Fibroblast of skin of left biceps (primary cell): ENCODE measurements at places on chromosomes 4 and X.

- DNase-seq = no peak
These were observed 65.2 kb upstream of the SLC7A11 start for GRCh38 chr4:138307319-138307718.

- no peak for DNase-seq
These were observed 18.8 kb upstream of the SASH3 start for GRCh38 chrX:129760981-129761380.

- no peak for DNase-seq
These were observed 81.7 kb downstream of the HS6ST2 start for GRCh38 chrX:132876523-132877338.

DNA sequence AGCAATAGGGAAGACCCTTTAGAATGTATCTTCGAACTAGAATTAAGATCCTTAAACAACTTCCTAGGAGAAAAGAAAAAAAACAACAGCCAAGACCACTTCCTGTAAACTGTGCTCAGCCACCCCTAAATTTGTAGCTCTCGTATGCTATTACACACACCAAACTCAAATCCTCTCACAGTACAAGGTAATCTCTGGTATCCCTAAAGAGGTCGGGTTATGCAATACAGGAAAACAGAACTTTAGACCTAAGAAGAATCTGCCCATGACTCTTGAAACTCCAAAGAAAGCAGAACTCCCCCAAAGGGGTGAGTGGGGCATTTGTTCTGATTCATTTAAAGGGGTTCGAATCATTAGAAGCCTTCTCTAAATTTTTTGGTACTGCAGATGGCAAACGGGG, 170.9 kb upstream of the CASK start:
- DNase-seq = no peak

DNA sequence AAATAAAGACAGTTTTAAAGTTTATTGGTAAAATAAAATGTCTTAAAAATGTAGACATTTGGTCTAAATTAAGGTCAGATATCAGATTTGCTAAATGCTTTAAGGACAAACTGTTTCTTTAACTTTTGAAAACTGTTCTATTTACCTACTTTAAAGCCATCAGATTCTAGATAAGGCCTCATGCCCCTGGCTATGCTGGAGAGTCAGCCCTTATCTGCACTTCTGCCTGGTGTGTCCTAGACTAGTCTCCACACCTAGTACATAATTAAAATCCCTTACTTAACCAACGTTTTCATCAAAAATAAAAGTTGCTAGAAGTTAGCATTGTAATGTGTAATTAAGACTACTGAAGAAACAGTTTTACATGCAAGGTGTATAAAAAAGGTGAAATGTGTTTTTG, 25.6 kb downstream of the HSD17B11 start:
- no peak for DNase-seq

DNA sequence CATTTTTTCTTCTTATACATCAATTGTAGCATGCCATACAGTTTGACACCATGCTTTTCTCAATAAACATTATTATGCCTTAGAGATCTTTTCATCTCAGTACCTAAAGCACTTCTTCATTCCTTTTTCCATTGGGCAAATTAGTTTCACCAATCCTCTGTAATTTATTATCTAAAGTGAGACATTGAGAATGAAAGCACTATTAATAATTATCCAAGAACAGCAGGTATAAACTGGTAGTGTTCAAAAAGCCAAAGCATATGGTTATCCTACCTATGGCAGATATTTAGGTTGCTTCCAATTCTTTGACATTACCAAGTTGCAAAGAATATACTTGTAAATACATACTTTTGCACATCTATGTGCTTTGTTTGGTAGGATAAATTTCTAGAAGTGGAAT, 15.6 kb downstream of the LAMTOR3 start:
- no peak for DNase-seq

GRCh38 chr4:169698331-169698730, 59.4 kb downstream of the HPF1 start:
- no peak for DNase-seq

DNA sequence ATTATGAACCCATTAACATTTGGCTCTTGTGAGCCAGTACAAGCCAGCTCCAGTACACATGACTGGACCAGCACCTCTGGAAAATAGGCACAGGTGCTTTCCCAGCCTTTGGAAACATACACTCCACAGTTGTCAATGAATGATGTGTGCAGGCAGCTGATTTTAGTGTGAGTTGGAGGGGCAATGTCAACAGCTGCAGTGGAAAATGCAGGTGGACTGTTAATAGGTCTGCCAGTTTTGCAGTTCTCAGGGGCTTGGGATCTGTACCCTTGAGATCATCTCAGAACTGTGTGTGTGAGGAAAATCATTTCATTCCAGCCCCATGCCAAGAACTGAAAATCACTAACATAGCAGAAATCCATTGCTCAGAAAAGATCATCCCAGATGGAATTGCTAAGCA, 81.7 kb upstream of the CHRDL1 start:
- DNase-seq = no peak

GRCh38 chrX:120242813-120243212, 7.8 kb upstream of the ZBTB33 start:
- DNase-seq = no peak

GRCh38 chr4:602559-602942, 22.8 kb upstream of the PDE6B start:
- DNase-seq = no peak

DNA sequence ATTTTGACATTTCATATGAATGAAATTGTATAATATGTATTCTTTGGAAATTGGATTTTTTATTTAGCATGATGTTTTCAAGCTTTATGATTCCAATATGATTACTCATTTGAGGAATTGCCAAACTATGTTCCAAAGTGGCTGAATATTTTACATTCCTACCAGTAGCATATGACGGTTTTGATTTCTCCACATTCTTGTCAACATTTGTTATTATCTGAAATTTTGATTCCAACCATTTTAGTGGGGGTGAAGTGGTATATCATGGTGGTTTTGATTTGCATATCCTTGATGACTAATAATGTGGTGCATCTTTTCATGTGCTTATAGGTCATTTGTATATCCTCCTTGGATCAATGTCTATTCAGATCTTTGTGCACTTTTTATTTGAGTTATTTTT, 2.6 kb upstream of the BEX1 start:
- no peak for DNase-seq

GRCh38 chrX:11888421-11888820, 130.4 kb downstream of the MSL3 start:
- DNase-seq = no peak

GRCh38 chr4:37666625-37667071, 19.5 kb downstream of the RELL1 start:
- DNase-seq = peak; percentile 39

DNA sequence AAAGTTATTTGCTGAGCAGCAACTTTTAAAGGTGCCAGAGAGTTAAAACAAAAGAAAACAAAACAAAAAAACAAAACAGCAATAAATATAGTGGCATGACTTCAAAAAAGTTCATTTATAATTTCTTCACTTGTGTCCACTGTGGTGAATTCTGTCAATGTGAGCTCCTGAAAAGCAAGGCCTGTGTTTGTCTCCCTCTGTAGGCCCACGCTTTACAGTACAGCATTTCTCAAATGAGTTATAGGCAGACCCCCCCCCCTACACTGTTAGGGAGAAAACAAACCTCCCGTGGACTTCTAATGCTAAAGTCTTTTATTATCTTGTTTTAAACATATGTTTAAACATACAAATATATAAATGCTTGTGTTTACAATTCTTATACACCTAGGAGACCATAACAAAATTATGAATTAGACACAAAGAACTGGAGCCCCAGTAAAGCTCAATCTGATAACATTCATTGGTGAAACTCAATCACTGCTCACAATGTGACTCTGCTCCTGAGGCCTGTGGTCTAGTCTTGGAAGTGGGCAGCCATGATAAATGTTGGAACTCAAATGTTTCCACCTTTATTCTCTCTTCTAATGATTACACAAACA, 47.0 kb upstream of the SCOC start:
- DNase-seq = peak; percentile 17

DNA sequence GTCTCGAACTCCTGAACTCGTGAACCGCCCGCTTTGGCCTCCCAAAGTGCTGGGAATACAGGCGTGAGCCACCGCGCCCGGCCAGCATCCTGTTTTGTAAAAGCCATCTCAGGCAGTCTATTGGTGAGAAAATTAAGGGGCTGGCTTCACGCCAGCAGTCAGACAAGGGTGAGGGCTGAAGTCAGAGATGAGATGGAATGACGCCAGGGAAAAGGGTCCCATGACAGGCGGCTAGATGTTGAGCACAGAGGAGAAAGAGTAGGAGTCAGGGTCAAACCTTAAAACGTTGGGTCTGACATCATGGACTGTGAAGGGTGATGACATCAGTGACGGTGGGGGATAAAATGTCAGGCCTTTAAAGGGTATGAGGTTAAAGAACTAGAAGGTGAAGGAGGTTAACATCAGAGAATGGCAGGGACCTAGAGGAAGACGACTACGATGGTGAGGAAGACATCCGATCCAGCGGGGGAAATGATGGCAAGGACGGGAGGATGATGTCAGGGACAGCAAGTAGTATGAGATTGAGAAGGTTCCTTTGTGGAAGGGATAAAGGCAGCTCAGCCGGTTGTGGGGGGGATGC, 504 bp upstream of the RBM3 start:
- no peak for DNase-seq

DNA sequence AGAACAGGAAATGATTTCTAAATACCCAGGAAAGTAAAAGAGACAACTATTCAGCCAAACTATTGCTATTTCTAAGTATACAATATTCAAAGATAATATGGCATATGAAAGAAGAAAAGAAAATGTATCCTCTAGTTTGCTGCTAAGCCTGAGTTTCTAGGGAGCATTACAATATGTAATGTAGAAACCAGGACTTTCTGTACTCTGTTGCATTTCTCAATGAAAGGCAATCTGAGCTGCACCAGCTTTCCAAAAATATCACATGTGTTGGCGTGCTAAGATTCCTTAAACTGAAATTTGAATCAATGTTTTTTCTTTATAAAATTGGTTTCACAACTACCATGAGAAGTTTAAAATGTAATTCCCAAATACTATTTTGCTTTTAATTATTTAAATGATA, 129.6 kb downstream of the ANK2 start:
- no peak for DNase-seq

- DNase-seq = no peak
These were observed 10.1 kb upstream of the SASH3 start for GRCh38 chrX:129769467-129770154.

GRCh38 chr4:76957004-76957738, 7.6 kb downstream of the SEPTIN11 start:
- no peak for DNase-seq

DNA sequence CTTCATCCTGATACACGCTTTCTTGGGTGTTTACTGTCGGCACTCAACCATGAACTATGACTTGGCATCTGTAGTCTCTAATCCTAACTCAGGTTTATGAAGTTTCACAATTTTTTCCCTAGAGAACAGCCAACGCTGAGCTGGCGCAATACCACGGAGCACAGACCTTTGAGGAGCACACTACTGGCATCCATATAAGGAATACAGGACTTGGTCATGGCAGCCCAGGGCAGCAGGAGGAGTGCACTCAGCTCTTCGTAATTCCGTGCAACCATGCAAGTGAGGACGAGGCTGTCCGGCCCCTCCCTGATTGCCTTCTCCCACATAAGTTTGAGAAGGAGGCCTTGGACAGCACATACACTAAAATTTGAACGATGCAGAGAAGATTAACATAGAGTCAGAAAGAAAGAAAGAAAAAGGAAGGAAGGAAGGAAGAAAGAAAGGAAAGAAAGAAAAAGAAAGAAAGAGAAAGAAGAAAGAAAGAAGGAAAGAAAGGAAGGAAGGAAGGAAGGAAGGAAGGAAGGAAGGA, 41.0 kb upstream of the PDLIM5 start:
- DNase-seq = no peak

DNA sequence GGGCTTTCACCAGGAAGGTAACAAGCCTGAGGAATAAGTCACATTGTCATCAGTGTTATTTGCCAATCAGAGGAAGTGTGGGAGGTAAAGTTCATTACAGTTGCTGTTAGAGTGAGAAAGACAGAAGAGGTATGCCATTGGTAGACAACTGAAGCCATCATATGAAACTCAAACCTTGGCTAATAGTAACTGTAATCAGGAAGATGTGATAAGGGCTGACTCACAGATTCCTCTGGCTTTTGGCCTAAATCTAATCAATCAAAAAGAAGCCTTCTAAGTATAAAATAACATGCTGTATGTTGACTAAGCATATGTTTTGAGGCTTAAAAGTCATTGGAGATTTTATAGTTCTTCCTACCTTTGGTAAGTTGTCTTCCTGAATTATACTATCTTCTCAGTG, 242.8 kb downstream of the PCDH7 start:
- DNase-seq = no peak

- DNase-seq = no peak
These were observed 6.4 kb upstream of the BRWD3 start for GRCh38 chrX:80816051-80816450.

DNA sequence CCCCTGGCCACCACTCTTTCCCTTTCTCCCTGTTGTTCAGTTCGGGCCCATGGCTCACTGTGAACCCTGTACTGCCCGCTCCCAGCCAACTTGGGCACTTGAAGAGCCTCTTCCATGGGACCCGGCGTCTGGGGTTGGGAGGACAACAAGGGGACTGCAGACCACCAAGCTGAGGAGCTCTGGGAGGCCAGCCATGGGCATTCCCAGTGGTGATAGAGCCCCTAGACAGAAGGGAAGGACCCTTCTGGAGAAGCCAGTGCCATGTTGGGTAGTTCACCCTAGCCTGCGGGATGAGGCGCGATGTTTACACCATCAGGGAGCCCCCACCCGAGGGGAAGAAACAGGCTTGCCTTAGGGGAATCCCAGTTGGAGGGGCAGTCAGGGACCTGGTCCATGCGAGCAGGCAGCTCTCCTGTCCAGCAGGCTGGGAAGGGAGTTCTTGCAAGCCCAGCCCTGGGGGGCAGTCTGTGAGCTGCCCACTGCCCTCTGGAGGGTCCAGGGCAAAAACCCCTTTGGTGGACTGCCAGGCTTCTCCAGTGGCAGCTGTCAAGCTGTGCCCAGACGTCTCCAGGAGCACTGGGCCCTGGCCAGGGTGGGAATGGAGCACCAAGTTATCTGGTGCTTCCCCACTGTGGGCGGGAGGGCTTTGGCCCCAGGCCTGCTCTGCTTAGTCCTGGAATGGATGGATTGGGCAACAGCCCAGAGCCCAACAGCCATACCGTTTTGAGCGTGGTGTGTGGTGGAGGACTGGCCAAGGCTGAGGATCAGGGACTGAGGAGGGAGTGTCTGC, 23.7 kb upstream of the UBA1 start:
- no peak for DNase-seq

GRCh38 chr4:2150076-2150475, 90.9 kb downstream of the NAT8L start:
- no peak for DNase-seq

GRCh38 chrX:9785944-9786797, at the start of gene SHROOM2:
Gene SHROOM2 (plus strand): TSS chrX:9786429. CDS start chrX:9786546, 117 bp downstream.
- DNase-seq = no peak

DNA sequence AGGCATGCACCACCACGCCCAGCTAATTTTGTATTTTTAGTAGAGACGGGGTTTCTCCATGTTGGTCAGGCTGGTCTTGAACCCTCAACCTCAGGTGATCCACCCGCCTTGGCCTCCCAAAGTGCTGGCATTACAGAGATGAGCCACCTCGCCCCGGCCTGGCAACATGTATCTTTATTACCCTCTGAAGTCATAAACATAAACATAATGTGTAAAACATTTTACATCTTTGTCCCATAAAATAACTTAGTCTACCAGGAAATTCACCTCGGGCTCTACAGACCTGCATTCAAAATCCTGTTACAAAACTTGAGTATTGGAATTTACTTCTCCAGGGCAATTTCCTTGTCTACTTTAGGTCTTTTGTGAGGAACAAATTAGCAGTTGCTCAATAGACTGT, 68.1 kb upstream of the DUSP21 start:
- DNase-seq = no peak
